ENCODE measurements at places on chromosomes 6 and 20.

DNA sequence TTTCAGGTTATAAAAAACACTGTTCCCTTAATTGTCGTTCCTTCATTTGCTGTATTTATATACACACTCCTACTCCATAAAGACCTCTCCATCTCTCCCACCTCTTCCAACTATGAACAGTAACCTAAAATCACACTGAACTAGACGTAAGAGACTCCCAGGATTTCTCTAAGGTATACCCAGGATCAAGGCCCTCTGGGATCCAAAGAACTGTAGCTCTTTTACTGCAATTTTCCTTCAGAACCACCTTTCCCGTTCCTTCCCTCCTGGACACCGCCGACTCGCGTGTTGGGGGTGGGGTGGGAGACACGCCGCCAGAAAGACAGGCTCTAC is 680 bp downstream of the LATS1 start:
- no peak for DNase-seq

GRCh38 chr6:121901432-121901831 is 466.0 kb downstream of the GJA1 start:
- no peak for DNase-seq

DNA sequence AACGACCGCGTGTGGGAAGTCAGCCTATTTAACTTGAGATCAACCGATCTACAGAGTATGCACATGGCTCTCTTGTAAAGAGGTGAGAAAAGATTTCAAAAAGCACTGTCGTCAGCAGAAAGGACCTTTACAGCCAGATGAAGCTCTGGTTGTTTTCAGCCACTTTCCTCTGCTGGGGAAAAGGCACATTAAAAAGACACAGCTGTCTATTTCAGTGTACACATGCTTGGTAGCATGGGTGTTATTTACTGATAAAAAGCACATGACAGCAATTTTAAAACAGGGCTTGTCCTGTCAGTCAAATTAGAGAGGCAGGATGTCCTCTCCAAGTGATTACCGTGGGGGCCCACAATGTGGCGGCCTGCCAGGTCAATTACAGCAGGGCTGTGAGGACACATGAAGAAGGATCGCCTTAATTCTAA is 188.9 kb downstream of the PRKN start:
- DNase-seq: no peak

GRCh38 chr6:129501740-129502660 is 208.0 kb downstream of the ARHGAP18 start:
- DNase-seq: no peak

Measured in stimulated activated CD8-positive, alpha-beta memory T cell treated with anti-CD3 and anti-CD28 coated beads, Interleukin-4, amount 100 ng/mL, for 4 hours (primary cell).